Breast epithelium (tissue), 4 donors: ENCODE measurements at places on chromosomes 3 and 15. TPM values are rescaled to one million over a fixed set of nuclear protein-coding genes. Genes with fewer than 3 reads are reported as not detected.

DNA sequence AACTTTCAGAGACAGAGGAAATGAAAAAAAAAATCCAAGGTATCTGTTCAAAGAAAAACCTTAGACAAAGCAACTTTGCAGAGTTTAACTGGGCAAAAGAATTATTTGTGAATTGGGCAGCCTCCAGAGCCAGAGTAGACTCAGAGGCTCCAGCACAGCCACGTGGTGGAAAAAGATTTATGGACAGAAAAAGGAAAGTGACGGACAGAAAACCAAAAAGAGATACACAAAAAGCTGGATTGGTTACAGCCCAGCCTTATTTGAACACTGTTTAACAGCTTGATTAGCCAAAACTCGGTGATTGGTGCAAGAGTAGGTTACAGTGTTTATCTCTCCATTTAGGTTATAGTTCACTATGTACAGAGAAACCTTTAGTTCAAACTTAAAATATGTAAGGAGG, 23.7 kb upstream of the GPD1L start:
- no peak for DNase-seq

- no peak for DNase-seq
Observed at GRCh38 chr3:121155028-121155427, 247.0 kb downstream of the STXBP5L start.

Gene PARP6
- 63.9 TPM for total RNA-seq

GRCh38 chr3:185328324-185329004, 34.5 kb upstream of the MAP3K13 start:
- DNase-seq = no peak

GRCh38 chr15:38053776-38054175, 119.3 kb downstream of the TMCO5A start:
- no peak for DNase-seq

Gene MCF2L2
- 0.64 TPM for total RNA-seq

DNA sequence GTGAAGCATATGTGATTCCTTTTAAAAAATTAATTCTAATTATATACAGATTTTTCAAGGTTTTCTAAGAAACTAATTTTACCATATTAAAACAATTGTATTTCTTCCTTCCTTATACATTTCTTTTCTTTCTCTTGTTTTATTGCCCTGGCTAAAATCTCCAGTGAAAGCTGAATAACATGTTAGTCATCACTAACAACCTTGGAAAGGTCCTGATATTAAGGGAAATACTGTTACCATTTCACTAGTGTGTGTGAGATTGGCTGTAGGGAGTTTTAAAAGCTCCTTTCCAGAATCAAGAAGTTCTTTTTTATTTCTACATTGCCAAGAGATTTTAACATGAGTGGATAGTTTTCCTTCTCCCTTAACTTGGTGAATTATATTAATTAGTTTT, 229.7 kb upstream of the EIF1B start:
- DNase-seq = no peak

Gene TMCO5A
- total RNA-seq = not detected

DNA sequence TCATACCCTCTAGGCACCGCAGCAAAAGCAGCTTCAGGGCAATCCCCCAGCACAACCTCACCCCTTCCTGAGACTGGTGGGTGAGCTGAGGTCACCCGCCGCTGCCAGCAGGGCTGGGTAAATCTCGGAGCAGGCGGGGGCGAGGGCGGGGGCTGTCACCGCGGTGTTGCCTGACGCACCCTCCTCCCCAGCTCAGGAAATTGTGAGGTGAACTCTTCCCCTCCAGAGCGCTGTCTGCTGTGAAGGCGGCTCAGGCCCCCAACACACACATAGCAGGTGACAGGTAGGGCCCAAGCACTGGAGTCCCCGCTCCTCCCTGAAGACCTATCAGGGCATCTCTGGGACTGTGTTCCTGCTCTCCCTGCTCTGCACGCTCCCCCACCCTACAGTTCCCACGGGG, 30.2 kb upstream of the FURIN start:
- DNase-seq = no peak

Gene CLSTN2
- total RNA-seq = 15.5 TPM

DNA sequence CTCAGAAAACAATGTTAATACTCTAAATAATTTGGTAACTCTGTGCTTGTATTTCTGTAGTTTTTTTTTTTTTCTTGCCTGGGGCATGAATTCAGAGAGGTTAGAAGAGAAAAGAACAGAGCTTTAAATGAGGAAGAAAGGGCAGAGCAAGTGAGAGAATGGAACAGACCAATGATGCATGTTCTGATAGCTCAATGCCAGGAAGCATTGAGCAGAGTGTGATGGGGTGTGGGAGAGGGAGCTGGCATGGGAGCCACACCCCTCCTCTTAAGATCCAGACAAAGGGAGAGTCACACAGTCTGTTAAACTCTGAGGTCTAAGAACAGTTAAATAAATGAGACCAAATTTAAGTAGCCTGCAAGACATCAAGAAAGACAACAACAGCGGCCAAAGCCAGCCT, 538.6 kb downstream of the TUSC7 start:
- DNase-seq = no peak

- DNase-seq = no peak
Observed at GRCh38 chr3:18937574-18937973, 210.7 kb upstream of the KCNH8 start.

- DNase-seq = no peak
Observed at GRCh38 chr3:141851411-141851810, 25.0 kb upstream of the ATP1B3 start.

GRCh38 chr15:77107068-77107467, 36.2 kb upstream of the TSPAN3 start:
- peak; percentile 21 for DNase-seq

GRCh38 chr3:30527720-30528119, 78.7 kb upstream of the TGFBR2 start:
- DNase-seq = no peak

DNA sequence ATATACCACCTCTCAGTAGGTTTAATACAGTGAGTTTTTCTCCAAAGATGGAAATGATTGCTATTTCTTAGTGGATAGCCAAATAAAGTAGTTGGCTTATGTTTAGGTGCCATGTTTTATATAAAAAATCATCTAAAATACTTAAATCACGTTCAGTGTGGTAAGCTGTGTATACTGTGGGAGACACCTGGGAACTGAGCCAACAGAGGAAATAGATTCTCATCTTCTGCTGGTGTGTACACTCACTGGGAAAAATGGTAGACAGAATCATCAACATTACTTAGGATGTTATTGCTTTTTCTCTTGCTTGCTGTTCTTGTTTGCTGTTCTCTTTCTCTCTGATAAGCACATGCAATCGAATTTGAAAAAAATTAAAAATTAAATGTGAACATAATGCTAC, 112.6 kb upstream of the MB21D2 start:
- DNase-seq = no peak
